ENCODE measurements at places on chromosomes 2 and 18. TPM values are rescaled to one million over a fixed set of nuclear protein-coding genes. Genes with fewer than 3 reads are reported as not detected.

STK17B gene
- total RNA-seq = 16.7 TPM

DTYMK gene
- 29.6 TPM for total RNA-seq

KCNS3 gene
- total RNA-seq = 1.2 TPM

UGT1A5 gene
- not detected for total RNA-seq

TRAF3IP1 gene
- 7.6 TPM for total RNA-seq

RAX gene
- not detected for total RNA-seq

Measured in pericardium fibroblast (primary cell).